Large intestine (tissue), 12 donors: ENCODE measurements at places on chromosomes 3 and 15.

DNA sequence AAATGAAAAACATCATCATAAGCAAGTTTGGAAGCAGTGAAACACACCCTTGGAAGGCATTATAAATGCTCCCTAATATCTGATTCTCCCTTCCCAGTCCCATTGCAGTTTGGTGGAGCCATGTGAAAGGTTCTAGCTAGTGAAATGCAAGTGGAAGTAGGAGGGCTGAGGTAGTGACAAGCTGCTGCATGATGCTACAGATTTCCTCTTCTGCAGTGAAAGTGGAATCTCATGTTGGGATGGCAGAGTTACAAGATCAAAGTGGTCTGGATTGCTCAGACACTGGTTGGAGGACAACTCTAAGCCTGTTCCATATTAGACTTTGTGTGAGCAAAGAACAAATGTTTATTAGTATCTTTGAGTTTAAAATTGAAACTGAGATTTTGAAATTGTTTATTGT lies 3.3 kb upstream of the PDCD6IP start:
- no peak for DNase-seq
- no peaks in the 10 kb centered on the region for H3K36me3 ChIP-seq
- no peak overlapping the region for H3K27ac ChIP-seq

- H3K27me3 ChIP-seq: peaks cover 72% of the 10 kb centered on the region
- no peak overlapping the region for H3K4me3 ChIP-seq
- H3K36me3 ChIP-seq: no peaks in the 10 kb centered on the region
- H3K4me1 ChIP-seq: no peaks in the 10 kb centered on the region
These were observed 648 bp downstream of the ACAN start for GRCh38 chr15:88803920-88804247.

GRCh38 chr3:56366641-56367162 lies 101.6 kb downstream of the ERC2 start:
- H3K4me3 ChIP-seq: no peak overlapping the region
- no peaks in the 10 kb centered on the region for H3K27me3 ChIP-seq
- DNase-seq: no peak
- no peak overlapping the region for H3K27ac ChIP-seq
- H3K4me1 ChIP-seq: no peaks in the 10 kb centered on the region

- no peak for DNase-seq
- H3K36me3 ChIP-seq: no peaks in the 10 kb centered on the region
- H3K4me1 ChIP-seq: peaks cover 4% of the 10 kb centered on the region
- no peak overlapping the region for H3K4me3 ChIP-seq
These were observed 313.2 kb upstream of the THBS1 start for GRCh38 chr15:39267685-39268084.

DNA sequence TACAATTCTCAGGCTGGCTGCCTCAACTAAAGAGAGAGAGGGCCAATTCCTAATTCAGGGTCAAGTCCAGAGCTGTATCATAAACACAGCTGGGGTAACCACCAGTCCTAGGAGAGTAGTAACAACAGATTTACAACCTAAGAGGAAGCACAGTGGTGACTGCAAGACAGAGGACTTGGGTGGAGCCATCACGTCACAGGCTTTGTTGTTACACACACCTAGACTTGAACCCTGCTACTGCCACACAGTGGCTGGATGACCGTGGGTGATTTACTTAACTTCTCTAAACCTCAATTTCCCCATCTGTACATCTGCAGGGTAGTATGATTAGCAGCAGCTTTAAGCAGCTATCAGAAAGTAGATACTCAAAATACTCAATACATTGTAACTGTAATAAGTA lies 78.6 kb downstream of the MYLK start:
- no peaks in the 10 kb centered on the region for H3K27me3 ChIP-seq
- no peak overlapping the region for H3K27ac ChIP-seq
- DNase-seq: no peak
- H3K4me3 ChIP-seq: no peak overlapping the region
- H3K36me3 ChIP-seq: no peaks in the 10 kb centered on the region
- H3K4me1 ChIP-seq: peaks cover 7% of the 10 kb centered on the region

DNA sequence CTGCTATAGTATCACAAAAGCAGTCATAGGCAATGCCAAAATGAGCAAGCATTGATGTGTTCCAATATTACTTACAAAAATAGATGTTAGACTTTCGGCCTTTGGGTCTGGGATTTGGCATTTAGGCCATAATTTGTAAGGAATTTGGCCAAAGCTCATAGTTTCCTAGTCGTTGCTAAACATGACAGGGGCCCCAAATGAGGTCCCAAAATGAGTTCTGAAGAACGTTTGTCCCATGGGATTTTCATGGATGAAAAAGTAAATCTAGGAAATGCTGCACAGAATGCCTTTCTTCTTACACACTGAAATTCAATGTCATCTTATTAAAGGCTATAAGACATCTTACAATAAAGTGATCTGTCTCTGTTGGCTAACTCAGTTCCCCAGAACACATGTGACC lies 456.0 kb downstream of the CNTN4 start:
- H3K36me3 ChIP-seq: no peaks in the 10 kb centered on the region
- H3K27me3 ChIP-seq: no peaks in the 10 kb centered on the region
- no peak for DNase-seq
- no peaks in the 10 kb centered on the region for H3K4me1 ChIP-seq

GRCh38 chr3:197434830-197435229 lies 120.9 kb downstream of the BDH1 start:
- no peak for DNase-seq
- no peak overlapping the region for H3K4me3 ChIP-seq
- H3K36me3 ChIP-seq: no peaks in the 10 kb centered on the region
- no peaks in the 10 kb centered on the region for H3K4me1 ChIP-seq
- no peak overlapping the region for H3K27ac ChIP-seq
- H3K27me3 ChIP-seq: no peaks in the 10 kb centered on the region

DNA sequence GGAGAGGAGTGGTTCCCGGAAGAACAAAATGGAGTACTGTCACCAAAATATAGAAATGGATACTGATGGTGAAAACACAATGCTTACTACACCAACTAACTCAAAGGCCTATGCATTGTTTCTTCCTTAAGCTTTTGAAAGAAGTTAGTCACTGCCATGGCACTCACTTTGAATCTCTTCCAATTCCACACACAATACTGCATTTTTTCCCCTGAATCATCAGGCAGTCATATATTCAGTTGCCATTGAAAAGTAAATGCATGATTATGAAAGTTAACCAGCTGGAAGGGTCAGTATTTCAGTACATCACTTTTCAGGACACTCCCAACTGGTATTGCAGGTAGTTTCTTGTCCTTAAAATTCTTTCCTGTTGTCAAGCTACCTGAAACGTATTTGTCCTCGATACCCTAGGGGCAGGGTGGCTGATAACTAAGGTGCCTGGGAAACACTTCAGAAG lies 9.0 kb upstream of the LRRFIP2 start:
- H3K27me3 ChIP-seq: no peaks in the 10 kb centered on the region
- H3K27ac ChIP-seq: no peak overlapping the region
- no peak overlapping the region for H3K4me3 ChIP-seq

DNA sequence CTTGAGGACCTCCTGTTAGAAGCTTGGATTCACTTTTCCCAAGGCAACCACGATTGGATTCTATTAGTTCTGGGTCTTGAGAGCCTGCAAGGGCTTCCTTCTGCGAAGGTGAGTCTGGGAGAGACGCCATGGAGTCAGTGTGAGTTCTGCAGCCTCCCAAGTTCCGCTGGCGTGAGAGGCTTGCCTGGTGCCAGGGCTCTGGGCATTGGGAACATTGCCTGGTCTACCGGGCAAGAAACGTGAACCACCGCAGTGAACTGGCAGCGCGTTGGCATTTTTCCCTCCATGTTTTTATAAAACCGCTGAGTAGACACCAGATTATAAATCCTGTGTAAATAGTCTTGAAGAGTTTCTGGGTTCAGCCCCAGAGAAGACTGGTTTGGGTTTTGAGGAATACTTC lies 160.9 kb downstream of the IGF1R start:
- no peak for DNase-seq
- no peak overlapping the region for H3K4me3 ChIP-seq
- H3K4me1 ChIP-seq: peaks cover 9% of the 10 kb centered on the region
- H3K36me3 ChIP-seq: no peaks in the 10 kb centered on the region
- no peak overlapping the region for H3K27ac ChIP-seq

GRCh38 chr15:62067448-62068044 lies 769 bp downstream of the C2CD4A start:
- peaks cover 24% of the 10 kb centered on the region for H3K27me3 ChIP-seq
- peaks cover 24% of the 10 kb centered on the region for H3K4me1 ChIP-seq
- peak; percentile 53 for DNase-seq
- H3K4me3 ChIP-seq: peak overlapping the region; percentile 32
- H3K27ac ChIP-seq: no peak overlapping the region

DNA sequence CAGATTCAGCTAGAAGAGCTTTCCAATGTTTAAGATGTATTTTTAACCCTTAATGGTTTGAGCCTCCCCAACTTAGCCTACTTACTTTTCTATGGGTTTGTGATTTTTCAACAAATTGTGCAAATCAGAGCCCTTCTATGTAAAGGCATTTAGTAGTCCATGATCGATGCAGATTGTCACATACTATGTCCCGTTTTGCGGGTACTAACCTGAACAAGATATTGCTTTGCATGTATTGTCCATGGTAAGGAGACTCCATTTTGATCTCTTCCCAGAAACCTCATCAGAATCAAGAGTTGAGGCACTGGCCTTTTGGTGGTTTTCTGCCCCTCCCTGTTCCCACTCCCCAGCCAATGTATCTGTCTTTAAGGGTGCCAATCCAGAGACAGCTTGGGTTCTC lies 60.8 kb downstream of the ETV5 start:
- H3K27ac ChIP-seq: no peak overlapping the region
- no peak overlapping the region for H3K4me3 ChIP-seq
- H3K27me3 ChIP-seq: no peaks in the 10 kb centered on the region
- peaks cover 2% of the 10 kb centered on the region for H3K36me3 ChIP-seq
- no peaks in the 10 kb centered on the region for H3K4me1 ChIP-seq

DNA sequence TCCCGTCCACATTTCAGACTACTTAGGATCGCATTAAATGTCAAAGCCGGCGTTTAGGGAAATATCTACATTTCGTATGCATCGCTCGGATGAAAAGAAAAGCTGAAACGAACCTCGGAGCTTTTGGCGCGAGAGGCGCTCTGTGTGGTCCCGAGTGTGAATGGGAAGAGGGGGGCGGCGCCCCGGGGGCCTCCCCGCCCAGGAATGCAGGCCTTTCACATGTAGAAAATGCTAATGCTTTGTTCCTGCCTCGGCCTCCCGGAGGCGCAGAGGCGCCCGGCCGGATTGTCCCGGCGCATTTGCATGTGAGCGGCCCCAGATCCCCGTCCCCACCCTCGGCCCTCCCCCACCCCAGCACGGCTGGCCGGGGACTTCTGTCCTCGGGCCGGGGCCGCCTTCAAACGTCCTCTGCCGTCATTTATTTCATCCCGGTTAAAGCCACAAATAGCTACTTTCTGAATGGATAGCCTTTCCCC lies 37.0 kb upstream of the TRIM71 start:
- H3K36me3 ChIP-seq: peaks cover 2% of the 10 kb centered on the region
- H3K4me1 ChIP-seq: peaks cover 11% of the 10 kb centered on the region
- H3K27ac ChIP-seq: peak overlapping the region; percentile 45
- H3K4me3 ChIP-seq: peak overlapping the region; percentile 47

DNA sequence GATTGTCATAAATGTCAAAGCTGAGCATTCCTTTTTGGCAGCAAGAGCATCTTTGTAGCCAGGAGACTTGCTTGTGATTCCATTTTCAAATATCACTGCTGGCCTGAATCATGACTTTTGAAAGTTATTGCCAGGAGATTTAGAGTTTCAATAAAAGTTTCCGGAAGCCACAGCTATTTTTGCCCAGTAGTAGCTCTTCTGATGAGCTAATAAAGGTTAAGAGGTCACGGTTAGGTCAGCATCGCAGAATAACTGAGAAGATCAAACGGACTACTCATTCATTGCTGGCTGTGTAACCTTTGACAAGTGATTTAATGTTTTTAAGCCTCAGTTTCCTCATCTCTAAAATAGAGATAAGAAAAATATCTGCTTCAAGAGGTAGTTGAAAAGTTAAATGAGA lies 105.1 kb upstream of the ETV5 start:
- no peak for DNase-seq
- no peaks in the 10 kb centered on the region for H3K36me3 ChIP-seq

GRCh38 chr3:129176051-129176450 lies 7.6 kb downstream of the CNBP start:
- H3K4me3 ChIP-seq: no peak overlapping the region
- no peaks in the 10 kb centered on the region for H3K27me3 ChIP-seq
- H3K4me1 ChIP-seq: peaks cover 19% of the 10 kb centered on the region
- no peak for DNase-seq
- no peak overlapping the region for H3K27ac ChIP-seq

DNA sequence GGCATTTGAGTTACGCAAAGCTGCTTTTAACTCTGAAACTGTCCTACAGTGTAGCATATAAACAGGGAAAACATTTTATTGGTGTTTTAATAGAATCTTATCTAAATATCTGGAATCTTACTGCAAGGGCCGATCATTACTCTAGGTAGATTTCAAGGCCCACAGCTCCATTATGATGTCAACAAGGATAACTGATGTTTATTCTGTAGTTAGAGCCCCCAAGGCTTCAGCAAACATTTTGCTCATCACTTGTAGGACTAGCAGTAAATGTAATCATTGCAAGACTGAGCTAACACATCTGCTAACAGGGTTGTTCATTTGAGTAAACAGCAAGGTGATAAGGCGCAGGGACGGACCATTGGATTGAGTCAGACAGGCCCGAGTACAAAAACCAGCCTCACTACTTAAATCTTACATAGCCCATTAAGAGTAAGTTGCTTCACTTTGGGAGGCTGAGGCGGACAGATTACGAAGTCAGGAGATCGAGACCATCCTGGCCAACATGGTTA lies 332.5 kb upstream of the TPRG1 start:
- no peaks in the 10 kb centered on the region for H3K27me3 ChIP-seq
- H3K4me1 ChIP-seq: no peaks in the 10 kb centered on the region
- DNase-seq: peak; percentile 54
- H3K27ac ChIP-seq: no peak overlapping the region
- H3K36me3 ChIP-seq: peaks cover 3% of the 10 kb centered on the region

DNA sequence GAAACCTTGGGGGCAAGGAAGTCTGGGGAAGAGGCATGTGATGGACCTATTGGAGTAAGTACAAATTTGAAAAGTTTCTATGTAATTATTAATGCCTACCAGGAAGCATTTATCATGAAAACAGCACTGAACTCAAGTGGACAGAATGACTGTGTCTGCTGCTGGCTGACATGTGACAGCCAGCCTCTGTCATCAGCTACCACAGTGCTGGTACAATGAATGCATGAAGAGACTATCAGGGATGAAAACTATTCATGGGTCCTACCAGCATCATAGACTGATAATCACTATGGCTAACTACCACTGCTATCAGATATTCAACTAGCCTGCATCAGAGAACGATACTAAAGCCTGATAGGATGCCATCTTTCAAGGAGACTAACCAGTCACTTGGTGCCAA lies 193.5 kb downstream of the RAP2B start:
- H3K27me3 ChIP-seq: no peaks in the 10 kb centered on the region
- no peak overlapping the region for H3K27ac ChIP-seq
- no peak for DNase-seq
- H3K4me3 ChIP-seq: no peak overlapping the region
- H3K36me3 ChIP-seq: no peaks in the 10 kb centered on the region

DNA sequence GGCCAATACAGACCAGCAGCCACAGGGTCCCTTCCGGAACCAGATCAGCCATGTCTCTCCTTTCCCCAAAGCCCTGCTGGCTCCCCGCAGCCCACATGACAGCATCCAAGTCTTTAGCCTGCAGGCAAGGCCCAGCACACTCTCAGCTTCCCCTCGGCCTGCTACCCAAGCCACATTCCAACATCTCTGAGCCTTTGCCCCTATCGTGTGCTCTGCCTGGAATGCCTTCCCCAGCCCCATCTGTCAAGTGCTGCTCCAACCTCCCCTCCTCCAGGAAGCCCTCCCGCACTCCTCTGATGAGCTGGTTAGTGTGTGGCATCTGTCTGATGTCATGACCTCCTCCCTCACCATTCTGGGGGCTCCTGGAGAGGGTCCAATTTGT lies 8.5 kb downstream of the PLXND1 start:
- H3K4me1 ChIP-seq: peaks cover 49% of the 10 kb centered on the region
- H3K27ac ChIP-seq: no peak overlapping the region
- H3K4me3 ChIP-seq: no peak overlapping the region
- no peaks in the 10 kb centered on the region for H3K27me3 ChIP-seq
